ENCODE measurements at places on chromosomes 5 and 9. TPM values are rescaled to one million over a fixed set of nuclear protein-coding genes. Genes with fewer than 3 reads are reported as not detected.
A peak's percentile ranks its signal among the peaks of the same experiment; 100 is the strongest.

The EGFL7 gene
- polyA plus RNA-seq: 3.9 TPM

The TAF11L3 gene
- polyA plus RNA-seq: not detected

The RAB24 gene
- polyA plus RNA-seq: 35.4 TPM

The CRB2 gene
- not detected for polyA plus RNA-seq

The PCDHGB4 gene
- polyA plus RNA-seq: 10.9 TPM

GRCh38 chr5:14735944-14736343, 71.4 kb downstream of the OTULIN start:
- no peak for DNase-seq

DNA sequence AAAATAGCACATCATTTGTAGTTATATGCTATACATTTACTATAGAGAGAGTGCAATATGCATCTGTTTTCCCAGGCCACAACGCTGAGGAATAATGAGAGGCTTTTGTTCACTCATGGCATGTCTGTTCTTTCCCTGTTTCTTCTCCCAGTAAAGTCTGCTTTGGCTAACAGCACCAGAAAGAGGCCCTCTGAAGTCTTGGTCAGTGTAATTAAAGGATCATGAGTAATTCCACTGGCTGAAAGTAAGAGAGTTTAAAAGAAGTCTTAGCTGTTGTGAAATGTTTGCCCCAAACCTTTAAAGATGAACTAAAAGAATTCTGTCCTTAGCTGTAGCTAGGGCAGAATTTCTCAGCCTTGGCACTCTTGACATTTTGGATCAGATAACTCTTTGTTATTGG, 228.8 kb downstream of the TLE4 start:
- no peak for DNase-seq

DNA sequence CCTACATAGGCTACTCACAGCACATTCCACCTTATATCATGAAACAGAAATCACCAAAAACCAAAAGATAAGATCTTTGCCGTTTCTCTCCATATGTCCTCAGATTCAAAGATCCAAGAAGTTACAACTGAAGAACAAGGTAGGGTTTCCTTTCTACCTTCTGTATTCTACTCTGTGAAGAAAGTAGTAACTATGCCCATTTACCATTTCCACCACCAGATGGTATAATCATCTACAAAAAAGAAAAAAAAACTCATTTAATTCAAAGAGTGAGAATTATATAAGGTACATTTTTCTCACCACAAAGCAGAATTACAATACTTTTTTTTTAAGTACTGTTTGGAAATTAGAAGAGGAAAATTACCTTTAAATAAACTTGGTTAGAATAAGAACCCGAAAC, 172.6 kb upstream of the PTGER4 start:
- no peak for DNase-seq

- DNase-seq: no peak
Measured at GRCh38 chr9:115195912-115196311, 78.0 kb upstream of the TNC start.

DNA sequence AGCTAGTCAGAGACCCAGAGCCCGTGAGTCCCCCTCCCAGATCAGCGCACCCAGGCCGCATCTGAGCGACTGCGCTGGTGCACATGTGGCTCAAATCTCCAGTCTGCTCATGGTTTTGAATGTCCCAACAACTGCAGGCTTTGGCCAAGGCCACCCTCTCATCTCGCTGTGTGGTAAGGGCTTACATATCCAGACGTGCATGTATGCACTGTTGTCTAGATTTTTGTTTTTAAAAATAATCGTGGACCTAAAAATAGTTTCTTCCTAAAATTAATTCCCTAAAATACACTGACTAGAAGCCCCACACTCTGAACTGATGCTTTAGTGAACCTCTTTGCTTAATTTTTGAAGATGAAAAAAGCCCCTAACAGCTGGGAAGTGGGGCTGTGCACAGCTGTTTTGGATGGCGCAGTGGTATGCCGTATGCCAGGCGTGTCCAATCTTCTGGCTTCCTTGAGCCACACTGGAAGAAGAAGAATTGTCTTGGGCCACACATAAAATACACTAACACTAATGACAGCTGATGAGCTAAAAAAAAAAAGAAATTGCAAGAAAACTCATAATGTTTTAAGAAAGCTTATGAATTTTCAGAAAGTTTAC, 143.0 kb upstream of the LHFPL2 start:
- no peak for DNase-seq

DNA sequence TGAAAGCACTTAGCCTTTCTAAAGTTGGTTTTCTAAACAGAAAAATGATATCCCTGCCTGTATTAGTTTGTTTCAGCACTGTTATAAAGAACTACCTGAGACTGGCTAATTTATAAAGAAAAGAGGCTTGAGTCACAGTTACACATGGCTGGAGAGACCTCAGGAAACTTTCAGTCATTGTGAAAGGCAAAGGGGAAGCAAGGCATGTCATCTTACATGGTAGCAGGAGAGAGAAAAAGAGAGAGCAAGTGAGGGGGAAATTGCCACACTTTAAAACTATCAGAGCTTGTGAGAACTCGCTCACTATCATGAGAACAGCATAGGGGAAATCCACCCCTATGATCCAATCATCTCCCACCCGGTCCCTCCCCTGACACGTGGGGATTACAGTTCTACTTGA, 64.9 kb downstream of the FAM170A start:
- no peak for DNase-seq

- DNase-seq: no peak
Measured at GRCh38 chr5:121257621-121258020, 594.1 kb upstream of the FTMT start.

GRCh38 chr5:122462486-122462885, 150.4 kb downstream of the SNCAIP start:
- DNase-seq: no peak

DNA sequence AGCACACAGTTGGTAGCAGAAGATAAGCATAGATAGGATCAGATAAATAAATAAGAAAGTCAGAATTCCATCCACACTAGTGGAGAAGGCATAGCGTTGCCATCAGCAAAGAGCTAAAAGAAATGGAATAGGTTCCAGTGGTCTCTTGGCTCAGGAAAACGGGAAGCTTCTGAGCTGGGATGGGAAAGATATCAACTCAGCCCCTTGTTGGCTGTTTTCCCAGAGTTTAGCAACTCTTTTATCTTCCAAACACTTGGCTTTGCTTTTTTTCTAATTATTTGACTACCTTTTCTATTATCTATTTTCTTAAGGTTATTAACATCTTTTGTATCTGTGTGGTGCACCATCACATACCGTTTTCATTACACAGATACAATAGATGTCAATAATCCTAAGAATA, 445.7 kb upstream of the TRPC7 start:
- DNase-seq: no peak

DNA sequence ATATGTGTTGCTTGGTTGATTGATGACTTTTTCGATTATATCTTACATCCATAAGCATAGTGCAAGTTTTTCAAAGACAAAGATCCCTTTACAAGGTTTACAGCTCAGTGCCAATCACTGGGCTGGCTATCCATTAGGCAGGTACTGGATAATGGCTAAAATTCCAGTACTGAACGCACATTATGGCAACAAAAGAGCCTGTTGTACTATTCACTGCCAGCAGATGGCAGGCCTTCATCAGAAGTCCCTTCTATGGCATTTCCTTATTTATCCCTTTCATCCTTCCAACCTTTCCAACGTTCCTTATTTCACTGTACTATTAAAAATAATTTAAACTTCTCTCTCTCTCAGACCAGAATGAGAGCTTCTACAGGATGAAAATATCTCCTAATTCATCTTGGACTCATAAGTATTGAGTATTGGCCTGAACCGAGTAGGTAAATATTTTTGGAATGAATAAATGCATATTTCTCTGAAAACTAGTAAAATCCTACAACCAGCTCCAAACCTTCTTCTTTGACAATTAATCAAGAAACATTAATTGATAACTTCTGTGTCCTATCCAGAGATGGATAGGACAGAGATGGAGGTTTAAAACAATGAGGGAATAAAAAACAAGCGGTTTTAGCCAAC, 6.7 kb upstream of the WNT8A start:
- DNase-seq: peak; percentile 23

GRCh38 chr5:54390015-54390414, 65.5 kb upstream of the HSPB3 start:
- DNase-seq: peak; percentile 86

DNA sequence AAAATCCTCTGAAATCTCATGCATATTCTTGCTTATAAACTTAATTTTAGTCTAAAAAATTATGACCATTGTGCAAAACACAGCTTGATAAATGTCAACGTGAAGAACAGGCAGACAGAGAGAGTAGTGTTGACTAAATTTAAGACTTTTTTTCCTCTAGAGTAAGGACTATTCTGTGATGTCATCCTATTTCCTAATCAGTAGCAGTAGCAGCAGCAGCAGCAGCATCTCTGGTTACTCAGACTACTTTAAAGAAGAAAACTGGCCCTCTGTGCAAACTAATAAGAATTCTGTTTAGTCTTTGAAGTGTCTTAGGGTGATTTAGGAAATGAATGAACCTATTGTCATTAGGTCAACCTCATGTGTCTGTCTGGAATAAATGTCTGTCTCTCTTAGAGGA, 403.0 kb downstream of the HINT1 start:
- DNase-seq: no peak

- DNase-seq: no peak
Measured at GRCh38 chr9:90325913-90326653, 316.5 kb downstream of the DIRAS2 start.

DNA sequence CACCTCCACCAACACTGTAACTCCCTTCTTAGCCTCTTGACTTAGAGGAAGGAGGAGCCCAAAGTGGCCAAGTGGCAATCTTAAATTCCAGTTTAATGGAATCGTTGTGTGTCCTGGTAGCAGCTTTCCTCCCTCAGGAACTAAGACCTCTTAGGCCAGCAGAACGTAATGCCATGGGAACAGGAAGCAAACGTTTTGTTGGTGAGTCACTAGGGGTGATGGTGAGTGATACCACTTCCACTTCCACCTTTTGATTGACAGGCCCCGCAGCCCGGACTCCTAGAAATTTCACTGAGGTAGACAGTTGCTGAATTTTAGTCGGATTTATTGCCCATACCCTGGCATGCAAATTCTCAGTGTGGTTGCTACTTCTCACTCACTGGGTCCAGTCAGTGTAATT, 94.2 kb upstream of the FBN2 start:
- DNase-seq: no peak

- DNase-seq: peak; percentile 90
Measured at GRCh38 chr9:124309667-124310084, 51.9 kb downstream of the NEK6 start.

DNA sequence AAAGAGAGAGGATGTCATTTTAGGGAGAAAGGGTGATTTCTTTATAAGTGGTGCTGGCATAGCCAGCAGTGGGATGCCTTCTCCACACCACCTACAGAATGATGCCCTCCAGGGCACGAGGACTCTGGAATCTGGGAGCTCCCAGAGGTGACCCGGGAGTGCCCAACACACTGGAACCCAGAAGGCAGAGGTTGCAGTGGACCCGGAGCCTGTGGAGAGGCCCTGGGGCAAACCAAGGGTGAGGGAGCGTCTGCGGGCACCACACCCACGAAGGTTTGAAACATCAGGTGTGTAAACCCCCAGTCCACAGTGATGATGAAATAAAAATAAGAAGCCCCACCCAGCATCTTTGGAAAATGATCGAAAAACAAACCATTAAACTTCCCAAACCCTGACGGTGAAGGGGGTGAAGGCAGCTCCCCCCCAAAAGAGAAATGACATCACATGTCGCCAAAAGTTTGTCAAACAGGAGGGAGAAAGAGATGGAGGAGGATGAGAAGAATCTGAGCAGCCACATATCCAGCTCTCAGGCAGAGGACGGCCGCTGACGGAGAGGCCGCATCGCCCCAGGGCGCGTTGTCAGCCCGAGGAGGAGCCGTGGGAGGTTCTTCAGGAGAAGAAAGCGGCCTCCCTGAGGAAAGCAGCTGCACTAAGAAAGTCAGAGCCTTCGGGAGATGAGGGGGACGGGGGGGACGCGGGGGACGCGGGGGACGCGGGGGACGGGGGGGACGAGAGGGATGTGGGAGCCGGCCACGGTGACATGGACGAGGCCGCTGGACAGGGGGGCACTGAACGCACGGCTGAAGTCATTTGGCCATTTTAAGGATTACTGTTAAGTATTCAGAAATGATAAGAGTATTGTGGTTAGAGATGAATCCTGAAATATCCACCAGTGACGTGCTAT, 43.1 kb upstream of the NSMF start:
- no peak for DNase-seq

- DNase-seq: no peak
Measured at GRCh38 chr9:126320158-126320922, 6.3 kb upstream of the MVB12B start.

DNA sequence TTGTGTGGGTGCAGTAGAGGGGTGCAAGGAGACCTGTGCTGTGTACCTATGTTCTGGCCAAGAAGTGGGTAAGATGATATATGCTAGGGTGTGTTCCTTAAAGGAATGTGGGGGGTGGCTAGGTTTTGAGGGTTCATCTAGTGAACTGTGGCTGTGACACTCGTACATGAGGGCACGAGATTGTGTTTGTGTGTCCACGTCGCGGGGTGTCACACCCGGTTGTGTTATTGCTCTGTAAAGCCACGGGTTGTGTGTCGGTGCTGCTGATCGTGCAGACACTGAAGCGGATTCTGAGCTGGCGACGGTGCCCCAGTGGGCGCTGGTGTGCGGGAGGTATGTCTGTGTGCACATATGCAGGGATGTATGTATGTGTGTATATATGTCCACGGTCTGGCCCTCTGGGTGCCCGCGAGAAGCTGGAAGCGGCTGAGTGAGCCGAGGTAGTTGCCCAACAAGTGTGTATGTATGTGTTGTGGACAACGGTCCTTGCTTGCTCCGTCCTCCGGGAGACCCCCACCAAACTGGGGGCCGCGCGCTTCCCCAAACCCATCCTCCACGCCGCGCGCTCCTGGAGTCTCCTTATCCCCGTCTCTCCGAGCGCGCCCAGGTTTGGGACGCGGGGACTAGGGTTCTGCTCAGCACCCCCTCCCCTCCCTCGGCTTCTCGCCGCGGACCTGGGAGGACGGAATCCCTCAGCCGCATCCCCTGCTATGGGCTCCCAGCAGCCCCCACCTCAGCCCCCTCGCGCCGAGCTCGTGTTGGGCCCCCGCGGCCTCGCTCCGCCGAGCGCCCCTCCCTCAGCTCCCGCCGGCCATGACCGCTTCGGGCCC, 639 bp downstream of the PCDH1 start:
- DNase-seq: no peak

DNA sequence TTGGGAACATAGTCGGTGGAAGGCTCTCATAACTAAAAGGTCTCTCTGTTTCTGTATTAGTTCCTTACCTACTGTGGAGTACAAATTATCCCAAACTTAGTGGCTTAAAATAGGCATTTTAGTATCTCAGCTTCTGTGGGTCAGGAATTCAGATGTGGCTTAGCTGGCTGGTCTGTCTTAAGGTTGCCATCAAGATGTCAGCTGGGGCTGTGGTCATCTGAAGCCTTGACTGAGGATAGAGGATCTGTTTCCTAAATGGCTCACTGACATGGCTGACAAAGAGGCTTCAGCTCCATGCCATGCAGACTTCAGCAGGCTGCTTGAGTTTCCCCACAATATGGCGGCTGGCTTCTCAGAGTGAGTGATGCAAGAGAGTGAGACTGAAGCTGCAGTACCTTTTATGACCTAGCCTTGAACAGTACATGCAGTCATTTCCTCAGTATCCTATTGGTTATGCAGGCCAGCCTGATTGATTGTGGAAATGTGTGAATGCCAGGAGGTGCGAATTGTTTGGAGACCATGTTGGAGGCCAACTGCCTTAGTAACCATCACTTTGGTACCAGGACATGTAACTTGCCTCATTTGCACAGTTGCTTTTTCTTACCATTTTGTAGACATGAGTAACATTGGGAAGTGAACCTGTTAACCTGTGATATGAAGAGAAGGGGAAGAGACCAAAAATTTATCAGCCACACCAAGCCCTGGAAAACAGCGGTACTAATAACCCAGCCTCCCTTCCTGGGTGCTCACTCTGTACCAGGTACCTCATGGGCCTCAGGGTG, 152.8 kb upstream of the IER5L start:
- no peak for DNase-seq

Measured in AG04450 (cell line).